ENCODE measurements at places on chromosomes 4 and X.

DNA sequence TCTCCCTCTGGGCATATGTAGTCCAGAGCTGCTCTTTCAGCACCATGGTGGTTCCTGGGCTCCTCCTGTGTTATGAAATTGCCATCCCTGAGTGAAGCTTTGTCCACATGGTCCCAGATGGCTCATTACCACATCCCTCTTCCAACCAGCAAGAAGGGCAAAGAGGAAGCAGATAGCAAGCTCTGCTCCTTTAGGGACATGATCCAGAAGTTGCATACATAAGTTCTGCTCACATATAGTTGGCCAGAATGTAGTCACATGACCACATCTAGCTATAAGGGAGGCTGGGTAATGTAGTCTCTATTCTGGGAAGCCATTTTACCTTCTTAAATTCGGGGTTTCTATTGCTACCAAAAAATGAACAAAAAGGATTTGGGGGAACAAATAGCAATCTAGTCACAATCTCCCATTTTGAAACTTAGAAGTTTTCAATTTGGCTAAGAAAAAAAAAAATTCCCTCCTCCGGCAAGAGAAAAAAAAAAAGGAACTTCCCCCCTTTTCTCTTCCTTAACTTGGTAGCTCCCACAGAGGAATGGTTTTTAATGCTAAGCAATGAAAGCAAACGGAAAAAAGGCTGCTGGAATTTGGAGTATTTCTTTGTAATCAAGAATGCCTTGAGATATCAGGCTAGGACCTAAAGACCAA, 88.2 kb upstream of the USP9X start:
- no peak for DNase-seq

DNA sequence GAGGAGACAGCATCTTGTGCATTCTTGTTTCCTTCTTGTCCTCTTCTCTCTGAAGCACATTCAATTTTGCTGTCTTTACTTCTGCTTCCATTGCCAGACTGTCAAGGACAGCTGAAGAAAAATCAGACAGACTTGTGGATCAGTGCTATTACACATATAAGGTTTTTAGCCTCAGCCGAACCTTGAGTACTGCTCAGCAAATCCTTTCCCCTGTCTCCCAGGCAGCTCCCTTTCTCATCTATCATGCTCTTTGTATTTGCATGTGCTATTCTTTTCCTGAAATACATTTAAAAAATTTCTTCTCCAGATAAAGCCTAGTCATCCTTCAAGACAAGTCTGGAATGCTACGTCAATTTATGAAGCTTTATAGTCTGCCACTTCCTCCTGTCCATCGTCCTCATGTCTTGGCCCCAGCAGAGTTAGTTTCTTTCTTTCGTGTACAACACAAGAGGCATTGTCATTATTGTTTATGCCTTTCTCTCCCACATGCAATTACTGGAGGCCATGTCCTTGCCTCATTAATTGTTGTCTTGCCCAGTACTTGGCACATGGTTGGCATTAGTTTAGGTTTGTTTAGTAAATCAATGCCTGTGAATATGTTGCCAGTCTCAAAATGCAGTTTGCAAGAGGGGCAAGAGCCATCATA, 45.1 kb downstream of the ADGRL3 start:
- no peak for DNase-seq

DNA sequence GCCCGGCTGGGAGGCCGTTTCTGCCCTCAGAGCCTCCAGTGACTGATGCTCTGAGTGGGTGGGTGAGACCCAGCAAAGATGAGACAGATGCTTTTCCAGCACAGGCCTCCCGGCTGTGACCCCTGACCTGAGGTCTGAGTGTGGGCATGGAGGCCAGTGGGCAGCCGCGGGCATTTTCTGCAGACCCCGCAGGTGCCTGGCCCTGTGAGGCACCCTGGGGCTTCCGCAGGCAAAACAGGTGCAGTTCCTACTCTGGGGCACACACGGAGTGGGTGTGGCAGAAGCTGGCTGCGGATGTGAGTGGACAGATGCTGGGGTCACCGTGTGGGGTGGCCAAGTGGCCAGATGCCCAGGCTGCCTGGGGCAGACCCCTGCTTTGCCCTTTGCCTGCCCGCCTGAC, 14.8 kb downstream of the HTRA3 start:
- no peak for DNase-seq

- DNase-seq = no peak
Measured at GRCh38 chr4:178462710-178463109, 1020.5 kb upstream of the AGA start.

- no peak for DNase-seq
Measured at GRCh38 chr4:10089346-10089745, 27.3 kb downstream of the WDR1 start.

DNA sequence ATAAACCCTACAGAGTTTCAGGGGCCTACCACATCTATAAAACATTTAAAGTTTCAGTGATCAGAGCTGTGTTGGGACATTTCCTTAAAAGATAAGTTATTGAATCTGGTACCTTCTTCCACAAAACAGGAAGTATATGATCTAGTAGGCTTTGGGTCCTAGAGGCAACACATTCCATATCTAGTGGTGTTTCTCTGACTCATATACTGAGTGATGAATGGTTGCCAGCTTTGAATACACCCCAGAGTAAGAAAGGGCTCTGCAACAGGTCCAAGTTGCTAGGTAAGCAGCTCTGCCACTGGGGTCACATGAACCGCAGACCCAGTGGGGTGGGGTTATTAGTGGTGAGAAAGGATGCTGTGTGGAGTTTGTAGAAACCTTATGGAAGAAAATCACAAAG, 32.4 kb upstream of the BLTP1 start:
- DNase-seq = no peak

DNA sequence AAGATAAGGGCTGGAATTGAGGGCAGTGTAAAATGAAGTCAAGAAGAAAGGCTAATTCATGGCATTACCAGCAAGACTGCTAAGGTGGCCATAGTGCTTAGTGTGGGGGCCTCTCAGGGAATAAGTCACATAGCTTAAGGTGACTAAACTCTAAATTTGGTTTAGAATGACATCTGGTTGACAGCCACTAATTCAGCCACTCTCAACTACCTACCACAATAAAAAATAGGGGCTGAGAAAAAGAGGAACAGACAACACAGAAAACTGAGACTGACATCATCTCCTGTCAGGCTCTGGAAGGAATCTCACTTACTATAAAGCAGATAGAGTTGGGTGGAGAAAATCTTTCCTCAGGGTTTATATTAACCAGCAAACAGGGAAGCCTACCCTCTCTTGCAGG, 96.9 kb downstream of the CHRDL1 start:
- DNase-seq = no peak

DNA sequence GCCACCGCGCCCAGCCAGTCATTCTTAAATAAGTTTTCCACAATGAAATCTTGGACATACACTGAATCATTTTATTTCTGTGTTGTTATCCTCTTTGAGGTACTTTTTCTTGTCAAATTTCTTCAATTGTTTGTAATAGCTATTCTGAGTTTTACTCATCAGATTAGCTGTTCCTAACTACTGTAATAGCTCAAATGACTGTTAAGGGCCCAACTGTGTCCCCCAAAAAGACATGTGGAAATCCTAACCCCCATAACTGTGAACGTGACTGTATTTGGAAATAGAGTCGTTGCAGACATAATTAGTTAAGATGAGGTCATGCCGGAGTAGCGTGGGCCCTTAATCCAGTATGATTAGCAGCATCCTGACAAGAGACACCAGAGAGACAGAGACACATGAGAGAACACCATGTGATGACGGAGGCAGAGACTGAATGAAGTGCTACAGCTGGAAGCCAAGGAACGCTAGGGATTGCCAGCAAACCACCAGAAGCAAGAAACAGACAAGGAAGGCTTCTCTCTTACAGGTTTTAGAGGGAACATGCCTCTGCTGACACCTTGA, 22.9 kb downstream of the ACOT9 start:
- no peak for DNase-seq

GRCh38 chrX:119756926-119757635, 1.3 kb upstream of the SOWAHD start:
- no peak for DNase-seq

DNA sequence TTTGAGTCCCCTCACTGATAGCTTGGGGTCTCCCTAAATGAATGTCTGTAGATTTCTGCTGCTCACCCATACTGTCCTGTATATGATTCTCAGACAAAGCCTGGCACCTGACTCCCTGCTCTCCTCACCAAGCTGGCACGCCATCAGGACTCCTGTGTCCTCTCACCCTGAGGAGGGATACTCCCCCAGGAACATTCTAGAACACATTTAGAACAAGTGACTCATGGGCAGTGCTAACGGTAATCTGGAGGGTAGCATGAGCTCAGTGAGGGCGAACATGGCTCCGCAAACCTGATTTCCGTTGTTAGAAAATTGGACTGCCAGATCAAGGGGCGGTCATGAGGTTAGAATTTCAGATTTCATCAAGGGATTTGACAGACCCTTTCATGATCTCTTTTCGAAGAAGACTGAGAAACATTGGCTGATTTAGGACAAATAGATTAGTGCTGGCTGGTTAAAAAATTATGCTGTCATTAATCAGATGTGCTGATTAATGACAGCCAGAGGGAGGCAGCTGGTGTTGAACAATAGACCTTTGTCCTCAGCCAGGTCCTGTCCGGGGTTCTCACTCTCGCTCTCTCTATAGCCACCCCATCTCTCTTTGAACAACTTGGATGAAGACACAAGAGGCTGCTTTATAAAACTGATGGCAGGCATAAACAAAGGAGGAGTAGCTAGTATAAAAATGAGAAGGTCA, 244.3 kb downstream of the PTTG2 start:
- no peak for DNase-seq

DNA sequence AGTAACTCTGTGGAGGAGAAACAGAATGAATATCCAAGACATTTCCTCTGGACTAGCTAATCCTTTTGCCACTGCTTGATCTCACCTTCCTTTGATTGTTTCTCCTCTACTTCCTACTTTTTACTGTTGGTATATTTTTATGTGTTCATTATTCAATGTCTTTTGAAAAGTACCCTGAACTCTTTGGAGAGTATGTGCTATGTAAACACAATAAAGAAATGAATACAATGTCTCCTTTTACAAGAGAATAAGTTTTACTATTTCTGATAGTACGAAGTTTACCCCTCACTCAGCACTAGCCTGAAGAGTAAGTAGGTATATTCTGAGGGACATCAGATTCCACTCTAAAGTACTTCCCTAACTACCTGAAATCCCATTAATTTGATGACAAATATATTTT, 19.9 kb downstream of the CLDN2 start:
- DNase-seq = no peak

DNA sequence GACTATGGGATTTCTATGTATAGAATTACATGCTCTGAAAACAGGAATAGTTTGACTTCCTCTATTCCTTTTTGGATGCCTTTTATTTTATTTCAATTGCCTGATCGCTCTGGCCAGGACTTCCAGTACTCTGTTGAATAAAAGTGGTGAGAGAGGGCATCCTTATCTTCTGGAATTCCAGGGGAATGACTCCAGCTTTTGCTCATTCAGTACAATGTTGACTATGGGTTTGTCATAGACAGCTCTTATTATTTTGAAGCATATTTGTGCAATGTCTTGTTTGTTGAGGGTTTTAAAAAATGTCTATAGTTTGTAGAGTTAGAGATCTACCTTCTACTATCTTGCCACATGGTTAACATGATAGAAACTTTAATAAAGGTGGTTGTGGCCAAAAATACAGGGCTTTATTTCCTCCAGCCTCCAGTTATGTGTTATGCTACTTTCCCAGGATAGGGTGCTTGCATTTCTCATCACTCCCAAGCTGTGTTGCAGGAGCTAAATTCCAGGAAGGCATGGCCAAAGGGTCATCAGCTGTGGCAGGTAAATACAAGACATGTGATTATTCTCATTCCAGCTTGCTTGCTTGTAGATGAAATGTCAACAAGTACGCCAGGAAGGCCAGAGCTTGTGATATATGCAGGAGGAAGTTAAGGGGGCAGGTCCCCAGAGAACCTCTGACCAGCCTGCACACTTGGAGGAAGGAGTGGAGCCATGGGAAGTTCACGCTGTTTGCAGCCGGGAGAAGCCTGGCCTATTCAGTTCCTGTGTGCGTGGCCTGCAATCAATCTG, 142.4 kb upstream of the CPXCR1 start:
- DNase-seq = no peak

DNA sequence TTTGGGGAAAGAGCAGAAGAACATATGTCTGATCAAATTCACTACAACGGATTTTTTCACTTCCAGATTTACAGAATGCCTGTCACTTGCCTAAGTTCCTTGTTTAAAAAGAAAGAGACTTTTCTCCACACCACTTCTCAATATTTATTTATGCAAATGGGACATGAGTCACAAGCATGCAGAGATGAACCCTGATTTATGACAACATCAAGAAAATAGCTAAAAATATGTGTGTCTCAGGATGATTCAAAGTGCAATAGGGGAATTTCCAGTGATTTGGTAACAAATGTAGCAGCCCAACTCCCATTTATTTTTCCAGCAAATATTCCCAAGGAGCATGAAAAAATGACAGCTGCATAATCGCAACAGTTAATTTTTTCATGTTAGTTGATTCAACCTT, 180.4 kb upstream of the FAT1 start:
- DNase-seq = no peak

DNA sequence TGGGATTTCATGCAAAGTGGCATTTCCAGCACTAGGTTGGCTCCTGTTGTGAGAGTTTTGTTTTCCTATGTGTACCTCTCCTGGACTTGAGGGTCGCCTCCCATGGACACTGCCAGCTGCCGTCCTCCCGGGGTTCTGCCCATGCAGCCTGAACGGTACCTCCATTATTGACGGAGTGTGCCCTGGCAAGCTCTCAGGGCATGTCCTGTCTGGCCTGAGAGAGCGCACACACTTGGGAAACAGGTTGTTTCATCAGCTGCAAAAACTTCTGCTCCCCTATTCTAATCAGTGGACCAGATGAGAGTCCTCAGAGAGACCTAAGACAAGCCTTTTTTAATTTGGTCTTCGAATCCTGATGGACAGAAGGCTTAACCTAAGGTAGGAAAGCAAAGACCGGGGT, 56.6 kb upstream of the HOPX start:
- no peak for DNase-seq

GRCh38 chrX:25198253-25198652, 182.5 kb upstream of the ARX start:
- DNase-seq = no peak

- no peak for DNase-seq
Measured at GRCh38 chrX:53337101-53337500, 55.7 kb upstream of the IQSEC2 start.

DNA sequence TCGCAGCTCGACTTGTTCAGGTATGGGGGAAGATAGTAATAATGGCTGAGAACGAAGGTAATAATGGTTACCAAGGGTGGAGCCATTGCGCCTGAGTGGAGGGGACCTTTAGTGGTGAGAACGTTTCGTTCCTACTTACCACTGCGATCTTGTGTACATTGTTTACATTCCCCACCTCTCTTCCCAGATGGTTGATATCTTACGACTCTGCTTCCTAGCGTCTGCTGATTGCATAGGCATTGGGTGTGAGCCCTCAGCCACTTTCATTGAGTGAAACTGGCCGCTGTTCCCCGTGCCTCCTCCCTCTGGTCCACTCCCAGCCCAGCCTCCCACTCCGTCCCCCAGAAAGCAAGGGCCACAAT, 850 bp downstream of the IGBP1 start:
- no peak for DNase-seq

GRCh38 chr4:13588954-13589353, 38.6 kb downstream of the BOD1L1 start:
- no peak for DNase-seq

GRCh38 chrX:23699636-23700194, 32.4 kb downstream of the PRDX4 start:
- peak; percentile 8 for DNase-seq

Measured in stimulated activated CD8-positive, alpha-beta memory T cell treated with anti-CD3 and anti-CD28 coated beads, Interleukin-2, amount 100 ng/mL, for 1 hour (primary cell).